ENCODE measurements at places on chromosomes 5 and 9.

DNA sequence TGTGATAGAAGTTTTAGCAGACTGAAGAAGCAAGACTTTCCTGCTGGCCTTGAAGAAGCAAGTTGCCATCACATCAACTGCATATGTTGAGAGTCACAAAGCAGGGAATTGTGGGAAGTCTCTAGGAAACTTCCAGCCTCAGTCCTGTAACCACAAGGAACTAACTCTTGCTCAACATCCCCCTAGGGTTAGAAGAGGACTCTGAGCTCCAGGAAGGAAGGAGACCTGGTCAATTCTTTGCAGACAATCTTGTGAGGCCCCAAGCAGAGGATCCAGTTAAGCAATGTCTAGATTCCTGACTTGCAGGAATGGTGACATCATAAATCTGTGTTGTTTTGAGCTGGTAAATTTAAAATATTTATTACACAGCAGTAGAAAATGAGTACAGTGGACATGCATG is 18.6 kb upstream of the ZNF366 start:
- DNase-seq: no peak

- no peak for DNase-seq
Observed at GRCh38 chr5:58731641-58732040, 148.8 kb downstream of the RAB3C start.

GRCh38 chr9:101445353-101446029 is 9.9 kb upstream of the ALDOB start:
- no peak for DNase-seq

DNA sequence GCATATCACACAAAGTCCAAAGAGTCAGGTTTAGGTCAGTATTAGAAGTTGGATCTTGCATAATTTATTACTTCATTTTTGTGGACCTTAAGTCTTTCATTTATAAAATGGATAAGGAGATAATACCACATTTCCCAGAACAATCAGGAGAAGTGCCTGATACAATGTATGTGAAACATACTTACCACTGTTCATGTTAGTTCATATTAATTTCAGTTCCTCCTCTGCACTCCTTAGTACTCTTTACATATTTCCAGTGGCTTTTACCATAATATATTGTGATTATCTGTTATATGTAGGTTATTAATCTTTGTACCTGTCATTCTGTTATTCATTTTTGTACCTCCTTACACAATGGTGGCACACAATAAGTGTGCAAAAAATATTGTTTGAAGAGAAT is 214.4 kb downstream of the ARL15 start:
- no peak for DNase-seq

DNA sequence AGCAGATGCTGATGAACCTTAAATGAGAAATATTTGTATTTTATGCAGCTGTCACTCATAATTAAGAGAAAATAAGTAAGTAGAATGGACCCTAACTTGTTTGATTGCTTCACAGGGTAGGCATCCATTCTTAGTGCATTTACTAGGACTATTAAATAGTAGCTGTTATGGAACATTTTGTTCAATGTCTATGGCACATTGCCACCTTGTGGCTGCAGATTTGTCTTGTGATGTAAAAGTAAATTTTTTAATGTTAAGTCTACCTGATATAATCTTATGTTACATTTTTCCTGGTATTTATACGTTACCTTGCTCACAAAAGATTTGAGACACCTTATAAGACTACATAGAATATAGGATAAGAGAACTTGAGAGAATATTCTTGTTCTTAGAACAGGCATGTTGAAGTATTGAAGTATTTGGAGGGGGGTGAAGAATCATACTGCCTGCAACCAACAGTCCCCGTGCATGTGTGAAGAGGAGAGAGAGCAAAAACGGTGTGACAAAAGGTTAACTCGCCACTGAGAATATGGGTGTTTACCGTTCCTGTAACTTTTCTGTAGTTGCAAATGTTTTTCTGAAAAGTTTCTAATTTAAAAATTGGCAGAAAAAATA is 161.1 kb downstream of the MAST4 start:
- DNase-seq: no peak

DNA sequence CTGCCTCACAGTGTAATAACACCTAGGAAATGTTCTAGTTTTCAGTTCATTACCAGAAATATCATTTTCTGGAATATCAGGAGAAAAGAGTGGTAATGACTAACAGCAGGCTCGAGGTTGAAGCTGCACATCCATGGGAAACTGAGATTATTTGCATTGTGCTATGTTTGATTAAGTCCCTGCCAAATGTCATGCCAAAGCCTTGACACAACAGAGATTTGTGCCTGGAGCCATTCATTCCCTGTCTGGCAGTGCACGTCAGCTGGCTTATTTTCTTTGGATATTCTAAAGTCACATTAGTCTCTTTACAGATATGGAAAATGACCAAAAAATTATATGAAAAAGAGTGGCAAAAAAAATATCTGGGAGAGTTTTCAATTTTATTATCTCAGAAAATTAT is 848.0 kb downstream of the PTPRD start:
- no peak for DNase-seq

GRCh38 chr5:154587123-154588026 is 109.3 kb upstream of the HAND1 start:
- DNase-seq: no peak

- DNase-seq: no peak
Observed at GRCh38 chr9:115944166-115944948, 209.2 kb upstream of the PAPPA start.

GRCh38 chr9:81578606-81579005 is 110.7 kb downstream of the TLE1 start:
- DNase-seq: peak; percentile 88

DNA sequence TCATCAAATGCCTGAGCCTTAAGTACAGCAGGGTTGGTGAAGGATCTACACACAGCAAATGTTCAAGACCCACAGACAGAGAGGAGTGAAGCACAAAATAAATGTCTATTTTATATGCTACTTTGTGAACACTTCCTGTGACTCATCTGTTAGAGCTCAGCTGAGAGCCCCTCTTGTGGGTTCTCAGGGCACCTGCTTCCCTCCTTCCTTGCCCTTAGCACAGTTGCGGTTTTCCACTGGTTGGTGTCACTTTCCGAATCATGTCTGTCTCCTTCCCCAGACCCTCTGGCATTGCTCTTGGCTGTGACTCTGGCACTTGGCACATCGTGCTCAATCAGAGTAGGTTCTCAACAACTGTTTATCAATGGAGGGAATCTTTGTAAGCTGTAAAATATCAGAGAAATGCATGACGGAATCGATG is 128.5 kb upstream of the STC2 start:
- DNase-seq: peak; percentile 67

DNA sequence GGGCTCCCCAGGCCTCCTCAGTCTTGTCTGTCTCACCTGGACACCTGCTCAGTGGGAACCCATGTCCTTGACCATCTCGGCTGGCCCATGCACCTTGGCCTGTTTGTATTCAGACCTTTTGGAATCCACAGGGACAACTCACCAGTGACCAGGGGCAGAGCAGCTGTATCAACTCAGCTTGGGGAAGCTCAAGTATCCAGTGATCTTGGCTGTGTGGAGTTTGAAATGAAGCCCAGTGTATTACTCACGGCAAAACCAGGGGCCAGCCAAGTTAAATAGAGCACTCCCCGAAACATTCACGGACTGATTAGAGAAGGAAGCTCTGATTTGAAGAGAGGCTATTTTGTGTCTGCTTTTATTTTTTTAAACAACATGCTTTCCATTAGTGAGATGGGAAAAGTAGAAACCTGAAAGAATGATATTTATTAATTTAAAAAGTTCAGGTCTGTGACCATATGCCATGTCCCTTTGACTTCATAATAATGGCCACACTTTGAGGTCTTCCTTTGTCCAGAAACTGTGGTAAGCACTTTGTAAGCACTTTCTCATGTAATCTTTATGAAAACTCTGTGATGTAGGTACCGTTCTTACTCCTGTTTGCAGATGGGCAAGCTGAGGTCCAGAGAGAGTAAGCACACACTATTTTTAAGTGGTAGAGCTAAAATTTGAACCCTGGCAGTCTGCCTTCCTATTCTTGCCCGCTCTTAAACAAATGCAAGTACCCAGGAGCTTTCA is 656.5 kb downstream of the BNC2 start:
- no peak for DNase-seq

GRCh38 chr5:74355041-74355824 is 285.3 kb downstream of the ENC1 start:
- DNase-seq: no peak

DNA sequence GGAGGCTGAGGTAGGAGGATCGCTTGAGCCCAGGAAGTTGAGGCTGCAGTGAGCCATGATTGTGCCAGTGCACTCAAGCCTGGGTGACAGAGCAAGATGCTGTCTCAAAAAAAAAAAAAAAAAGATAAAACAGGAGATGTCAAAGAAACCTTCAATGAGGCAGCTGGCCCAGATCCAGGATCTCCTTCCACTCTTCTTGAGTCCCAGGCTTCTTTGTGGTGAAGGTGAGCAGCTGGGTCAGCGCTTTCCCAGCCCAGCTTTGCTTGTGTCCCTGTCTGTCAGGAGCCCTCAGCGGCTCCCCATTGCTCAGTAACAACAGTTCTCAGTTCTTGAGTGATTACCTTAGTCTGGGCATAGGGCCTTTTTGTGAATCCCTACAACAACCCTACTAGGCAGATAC is 69.4 kb upstream of the PSD2 start:
- peak; percentile 87 for DNase-seq

DNA sequence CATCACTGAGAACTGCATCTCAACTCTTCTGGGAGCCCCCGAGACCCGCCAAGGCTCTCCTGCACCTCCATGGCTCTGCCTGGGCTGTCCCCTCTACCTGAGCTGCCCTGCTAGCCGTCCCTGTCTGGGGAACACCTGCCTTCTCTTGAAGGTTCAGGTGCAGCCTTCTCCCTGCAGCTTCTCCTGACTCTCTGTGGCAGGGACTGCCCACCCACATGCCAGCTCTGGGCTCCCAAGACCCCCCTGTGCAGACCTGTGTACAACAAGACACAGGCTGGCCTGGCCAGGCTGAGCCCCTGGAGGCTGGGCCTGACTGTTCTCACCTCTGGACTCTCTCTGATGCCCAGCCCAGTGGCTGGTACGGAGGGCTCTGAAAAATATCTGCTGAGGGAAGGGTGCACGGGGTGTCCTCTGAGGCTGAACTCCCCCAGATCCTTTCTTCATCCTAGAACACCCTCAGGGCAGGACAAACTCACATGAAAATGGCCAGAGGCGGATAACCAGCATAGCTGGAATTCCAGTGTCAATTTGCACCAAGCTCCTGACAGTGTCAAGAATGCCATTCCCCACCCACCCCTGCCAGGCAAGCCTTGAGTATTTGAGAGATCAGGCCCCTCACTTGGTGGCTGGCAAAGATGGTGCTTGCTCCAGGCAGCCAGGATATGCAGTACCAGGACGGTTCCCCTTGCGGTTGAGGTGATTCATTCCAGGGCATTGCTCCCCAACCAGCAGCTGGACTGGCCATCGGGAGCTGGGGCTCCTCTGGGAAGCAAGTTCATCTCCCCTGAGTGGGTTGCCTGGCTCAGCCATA is 40.9 kb upstream of the SLC25A51 start:
- DNase-seq: peak; percentile 42

GRCh38 chr9:106953174-106953573 is 90.2 kb downstream of the ZNF462 start:
- DNase-seq: peak; percentile 89

DNA sequence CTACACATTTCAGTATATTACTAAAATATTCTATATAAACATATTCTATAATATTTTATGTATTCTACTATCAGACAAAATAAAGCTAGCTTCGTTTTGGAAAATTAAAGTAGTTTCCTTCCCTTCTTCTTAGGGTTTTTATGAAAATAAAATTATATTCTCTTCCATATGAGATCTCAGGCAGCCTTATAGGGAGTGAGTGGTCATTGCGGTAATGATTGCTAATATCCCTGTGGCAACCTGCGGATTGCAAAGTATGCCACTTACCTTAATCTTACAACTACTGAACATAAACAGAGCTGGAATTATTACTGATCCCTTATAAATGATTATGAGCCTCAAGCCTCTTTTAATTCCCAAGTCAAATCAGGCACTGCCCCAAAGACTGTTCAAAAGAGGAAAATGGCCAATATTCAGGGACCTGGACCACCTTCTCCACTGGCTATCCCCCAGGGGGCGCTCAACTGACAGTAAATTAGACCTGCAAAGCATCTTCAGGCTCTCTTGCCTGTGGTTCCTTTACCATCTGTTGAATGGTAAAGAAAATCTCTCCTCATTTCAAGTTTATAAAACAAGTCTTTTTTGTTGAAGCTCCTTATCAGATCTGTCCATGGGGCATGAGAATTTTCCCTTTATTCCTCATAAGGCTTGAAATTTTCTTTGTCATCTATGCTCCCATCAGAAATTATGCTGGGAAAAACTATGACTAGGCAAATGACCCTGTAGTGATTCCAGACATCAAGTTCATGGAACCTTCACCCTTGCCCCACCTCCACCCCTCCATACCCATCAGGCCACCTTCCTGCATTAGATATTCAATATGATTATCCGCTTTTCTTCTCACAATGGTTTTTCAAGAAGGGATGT is 163.9 kb downstream of the CEMIP2 start:
- peak; percentile 37 for DNase-seq

GRCh38 chr5:78221964-78222451 is 72.5 kb downstream of the AP3B1 start:
- DNase-seq: no peak

GRCh38 chr5:132065351-132065937 is 5.0 kb downstream of the IL3 start:
- peak; percentile 63 for DNase-seq

All from RCC 7860 (cell line).